ENCODE measurements at places on chromosomes 5 and 9. TPM values are rescaled to one million over a fixed set of nuclear protein-coding genes. Genes with fewer than 3 reads are reported as not detected.

CCL21 gene
- total RNA-seq = 2.6 TPM

C1QTNF3 gene
- 1.1 TPM for total RNA-seq

GDNF gene
- total RNA-seq = 0.47 TPM

EQTN gene
- total RNA-seq = not detected

MAP1B gene
- 688 TPM for total RNA-seq

IGFBPL1 gene
- total RNA-seq = not detected

CD14 gene
- total RNA-seq = 4.3 TPM

SLC25A2 gene
- total RNA-seq = not detected

BTNL8 gene
- 1.2 TPM for total RNA-seq

ZNF300 gene
- total RNA-seq = 4.6 TPM

IL13 gene
- total RNA-seq = not detected

SPINK13 gene
- not detected for total RNA-seq

UGT3A2 gene
- not detected for total RNA-seq

UBE2QL1 gene
- total RNA-seq = under 0.01 TPM

All from pericardium fibroblast (primary cell).